ENCODE measurements at places on chromosomes 1 and 21.

- no peak for DNase-seq
Observed at GRCh38 chr1:205015241-205015640, 27.8 kb upstream of the CNTN2 start.

GRCh38 chr1:40064797-40065499, 24.4 kb downstream of the CAP1 start:
- no peak for DNase-seq

DNA sequence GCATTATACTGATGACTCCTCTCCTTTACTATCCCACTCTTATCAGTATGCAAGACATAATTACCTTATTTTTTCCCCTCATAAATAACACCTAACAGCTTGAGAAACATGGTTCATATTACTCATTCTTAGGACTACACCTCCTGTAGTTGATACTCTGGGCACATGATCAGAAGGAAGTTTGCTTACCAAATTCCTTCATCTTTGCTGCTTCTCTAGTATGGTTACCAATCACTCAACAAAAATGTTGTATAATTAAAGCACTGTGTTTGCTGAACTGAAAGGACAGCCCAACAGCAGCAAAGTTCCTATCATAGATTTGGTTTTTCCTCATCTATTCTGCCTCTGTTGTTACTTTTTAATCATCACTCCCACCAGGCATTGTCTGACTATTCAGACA, 586.3 kb downstream of the LRRIQ3 start:
- DNase-seq = no peak

DNA sequence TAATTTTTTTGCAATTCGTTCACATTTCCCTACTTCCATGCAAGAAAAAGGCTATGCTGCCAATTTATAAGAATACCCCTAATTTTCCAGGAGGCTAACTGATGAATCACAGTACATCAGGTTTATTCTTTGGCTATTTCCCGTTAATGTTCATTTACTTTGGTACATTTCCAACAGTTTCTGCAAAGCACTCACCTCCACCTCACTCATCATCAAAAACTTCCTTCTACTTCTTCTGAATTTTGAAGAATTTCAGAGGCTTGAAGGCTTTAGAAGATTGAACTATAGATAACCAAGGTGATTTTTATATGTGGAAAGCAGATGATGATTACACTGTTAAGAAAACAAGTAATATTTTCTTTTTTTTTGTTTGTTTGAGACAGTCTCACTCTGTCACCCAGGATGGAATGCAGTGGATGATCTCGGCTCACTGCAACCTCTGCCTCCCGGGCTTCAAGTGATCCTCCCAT, 60.5 kb upstream of the HP1BP3 start:
- DNase-seq = no peak

DNA sequence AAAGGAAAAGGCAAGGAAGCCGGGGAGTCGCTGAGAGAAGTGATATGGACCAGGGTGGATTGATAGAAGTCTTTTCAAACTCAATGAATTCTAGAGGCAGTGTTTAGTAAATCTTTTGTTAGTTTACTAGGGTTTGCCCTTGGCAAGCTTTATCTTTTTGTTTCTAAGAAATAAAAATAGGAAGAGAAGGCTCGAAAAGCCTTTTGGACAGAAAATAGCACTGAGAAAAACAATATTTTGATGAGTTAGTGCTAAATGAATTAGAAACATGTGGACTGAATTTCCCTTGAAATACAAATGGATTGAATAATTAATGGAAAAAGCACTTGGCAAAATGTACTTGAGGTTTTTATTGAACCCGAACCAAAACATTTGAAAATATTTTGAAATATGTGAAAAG, 121.8 kb upstream of the SPAG17 start:
- DNase-seq = no peak

DNA sequence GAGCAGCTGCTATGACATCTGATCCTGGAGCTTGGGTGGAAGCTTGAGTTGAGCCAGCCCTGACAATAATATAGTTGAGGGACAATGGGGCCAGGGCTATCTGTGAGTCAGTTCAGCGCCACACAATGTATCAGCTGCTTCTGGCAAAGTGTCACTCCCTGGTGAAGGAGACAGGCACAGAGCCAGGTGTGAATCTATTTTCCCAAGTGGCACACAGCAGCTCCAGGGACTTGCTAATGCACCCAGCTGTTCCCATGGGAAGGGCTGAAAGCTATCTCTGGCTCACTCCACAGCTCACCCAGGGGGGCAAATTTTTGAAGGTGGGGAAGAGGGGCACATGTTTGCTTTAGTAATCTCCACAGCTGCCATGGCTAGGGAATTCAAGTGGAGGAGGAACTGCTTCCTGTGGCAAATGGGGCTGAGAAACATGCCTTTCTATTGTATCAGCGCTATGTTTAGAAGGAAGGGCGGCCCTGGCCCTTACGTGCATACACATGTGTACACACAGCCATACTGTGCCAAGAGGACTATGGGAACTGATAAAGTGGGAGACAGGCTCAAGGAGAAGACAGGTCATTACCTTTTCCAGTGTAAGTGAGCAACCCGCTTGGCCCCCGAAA, 2.2 kb downstream of the CYB5R1 start:
- no peak for DNase-seq

DNA sequence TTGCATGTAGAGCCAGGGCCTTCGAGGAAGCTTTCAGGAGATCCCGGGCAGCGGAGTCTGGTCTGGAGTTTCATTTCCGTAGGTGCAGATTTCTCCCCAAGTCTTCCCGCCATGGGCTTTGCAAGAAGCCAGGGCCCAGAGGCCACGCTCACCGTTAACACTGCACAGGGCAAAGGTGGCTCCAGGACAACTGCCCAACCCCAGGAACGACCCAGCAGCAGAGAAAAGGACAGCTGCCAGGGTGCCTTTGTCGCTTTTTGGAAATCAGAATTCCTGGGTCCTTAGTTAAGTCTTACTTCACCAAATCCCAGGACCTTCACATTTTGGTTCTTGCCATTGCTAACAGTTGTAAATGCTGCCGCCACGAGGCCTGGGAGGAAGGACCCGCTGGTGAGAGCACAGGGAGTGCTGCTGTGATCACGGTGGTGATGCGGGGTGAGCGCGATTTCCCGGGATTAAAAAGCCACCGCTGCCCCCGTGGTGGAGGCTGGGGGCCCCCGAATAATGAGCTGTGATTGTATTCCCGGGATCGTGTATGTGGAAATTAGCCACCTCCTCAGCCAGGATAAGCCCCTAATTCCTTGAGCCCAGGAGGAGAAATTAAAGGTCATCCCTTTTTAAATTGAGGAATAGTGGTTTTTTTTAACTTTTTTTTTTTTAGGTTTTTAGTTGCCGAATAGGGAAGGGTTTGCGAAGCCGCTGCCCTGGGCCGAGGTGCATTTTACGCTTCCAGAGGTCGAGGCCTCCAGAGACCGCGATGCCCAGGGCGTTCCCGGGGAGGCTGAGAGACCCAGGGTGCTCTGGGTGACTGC, 8.2 kb downstream of the SIM2 start:
- DNase-seq = no peak

GRCh38 chr1:92277105-92277723, 21.6 kb downstream of the GLMN start:
- no peak for DNase-seq

DNA sequence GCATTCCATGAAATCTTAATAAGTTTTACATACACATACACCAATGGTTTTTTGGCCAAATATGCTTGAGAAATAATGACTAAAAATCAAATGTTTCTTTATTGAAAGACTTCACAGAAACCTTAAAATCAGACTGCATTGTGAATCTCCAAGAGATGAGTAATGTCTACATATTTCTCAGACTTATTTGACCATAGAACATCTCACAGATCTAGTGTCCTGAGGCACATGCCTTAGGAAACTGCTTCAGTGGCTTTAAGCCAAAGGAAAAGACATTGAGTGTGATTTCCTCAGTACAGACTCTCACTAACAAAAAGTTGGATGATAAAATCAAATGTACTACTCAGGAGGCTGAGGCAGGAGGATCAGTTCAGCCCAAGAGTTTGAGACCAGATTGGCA, 6.2 kb upstream of the C1orf105 start:
- no peak for DNase-seq

DNA sequence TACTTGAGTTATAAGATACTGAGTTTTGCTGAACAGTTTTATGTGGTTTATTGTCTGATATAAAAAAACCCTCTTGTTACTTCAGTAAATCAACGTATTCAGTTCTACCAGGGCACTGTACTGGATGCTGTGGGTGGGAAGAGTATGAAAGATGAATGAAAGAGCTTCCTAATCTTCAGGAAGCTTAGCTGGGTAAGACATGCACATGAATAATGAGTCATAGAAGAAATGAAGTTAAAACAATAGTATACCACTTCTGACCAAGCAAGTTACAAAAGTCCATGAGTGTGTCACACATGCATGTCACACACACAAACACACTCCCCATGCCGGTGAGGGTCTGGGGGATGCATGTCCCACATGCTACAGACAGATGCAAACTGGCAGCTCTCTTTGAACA, 105.9 kb downstream of the SIPA1L2 start:
- DNase-seq = no peak

GRCh38 chr21:39612233-39613040, at the start of gene B3GALT5:
B3GALT5 (plus strand) TSS chr21:39612940; CDS start chr21:39660560, 47,620 bp downstream.
- DNase-seq = no peak
